ENCODE measurements at places on chromosomes 11 and 22.

GRCh38 chr11:26442131-26442530 lies 110.2 kb downstream of the ANO3 start:
- no peak for DNase-seq

GRCh38 chr11:407651-408123 lies 7.1 kb downstream of the SIGIRR start:
- DNase-seq: no peak

DNA sequence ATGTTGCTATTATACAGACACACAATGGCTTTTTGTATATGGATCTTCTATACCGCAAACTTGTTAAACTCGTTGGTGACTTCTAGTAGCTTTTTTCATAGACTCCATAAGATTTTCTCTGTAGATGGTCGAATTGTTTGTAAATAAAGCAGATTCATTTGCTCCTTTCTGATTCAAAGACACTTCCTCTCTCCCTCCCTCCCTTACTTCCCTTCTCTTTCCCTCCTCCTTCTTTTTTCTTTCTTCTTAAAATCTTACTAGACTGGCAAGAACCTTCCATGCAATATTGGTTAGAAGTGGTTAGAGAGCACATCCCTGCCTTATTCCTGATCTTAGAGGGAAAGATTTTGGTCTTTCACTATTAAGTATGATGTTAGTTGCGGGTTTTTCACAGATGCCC lies 36.4 kb downstream of the MYEOV start:
- no peak for DNase-seq

GRCh38 chr11:57364851-57365660 lies 15.9 kb downstream of the PRG3 start:
- DNase-seq: no peak

- DNase-seq: no peak
Observed at GRCh38 chr11:130211144-130211543, 51.6 kb downstream of the ST14 start.

GRCh38 chr22:40002935-40003715 lies 8.4 kb downstream of the FAM83F start:
- no peak for DNase-seq

DNA sequence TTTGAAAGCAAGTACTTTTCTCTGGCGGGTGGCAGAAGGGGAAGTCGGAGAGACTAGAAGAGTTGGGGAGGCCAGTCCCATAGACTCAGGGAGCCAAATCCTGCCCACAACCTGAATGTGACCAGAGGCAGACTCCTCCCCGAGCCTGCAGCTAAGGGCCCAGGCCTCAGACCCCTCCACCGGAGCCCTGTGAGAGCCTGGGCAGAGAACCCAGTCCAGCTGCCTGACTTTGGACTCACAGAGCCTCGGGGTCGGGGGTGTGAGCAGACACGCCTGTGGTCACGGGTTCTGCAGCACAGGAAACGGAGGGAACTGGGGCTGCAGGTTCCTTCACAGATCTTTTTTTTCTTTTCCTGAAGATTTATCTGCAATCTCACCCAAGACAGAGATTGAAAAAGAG lies 312.3 kb downstream of the CTTN start:
- no peak for DNase-seq

DNA sequence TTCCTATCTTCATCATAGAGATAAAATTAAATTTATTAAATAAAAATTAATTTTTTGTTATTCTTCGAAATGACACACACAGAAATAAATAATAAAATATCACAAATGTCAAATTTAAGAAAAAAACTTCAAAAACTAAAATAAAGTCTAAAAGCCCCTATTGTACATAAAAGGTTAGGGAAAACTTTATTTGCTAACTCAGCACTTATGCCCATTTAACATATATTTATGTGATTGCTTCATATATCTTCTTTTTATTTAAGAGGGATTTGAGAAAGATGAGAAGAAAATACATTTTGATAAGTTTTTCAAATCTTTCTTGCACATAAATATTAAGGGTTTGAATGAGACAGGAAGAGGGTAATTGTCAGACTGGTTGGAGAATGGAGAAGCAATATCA lies 2350.4 kb upstream of the RAG2 start:
- DNase-seq: no peak

- DNase-seq: no peak
Observed at GRCh38 chr11:74773476-74773875, 24.8 kb downstream of the RNF169 start.

DNA sequence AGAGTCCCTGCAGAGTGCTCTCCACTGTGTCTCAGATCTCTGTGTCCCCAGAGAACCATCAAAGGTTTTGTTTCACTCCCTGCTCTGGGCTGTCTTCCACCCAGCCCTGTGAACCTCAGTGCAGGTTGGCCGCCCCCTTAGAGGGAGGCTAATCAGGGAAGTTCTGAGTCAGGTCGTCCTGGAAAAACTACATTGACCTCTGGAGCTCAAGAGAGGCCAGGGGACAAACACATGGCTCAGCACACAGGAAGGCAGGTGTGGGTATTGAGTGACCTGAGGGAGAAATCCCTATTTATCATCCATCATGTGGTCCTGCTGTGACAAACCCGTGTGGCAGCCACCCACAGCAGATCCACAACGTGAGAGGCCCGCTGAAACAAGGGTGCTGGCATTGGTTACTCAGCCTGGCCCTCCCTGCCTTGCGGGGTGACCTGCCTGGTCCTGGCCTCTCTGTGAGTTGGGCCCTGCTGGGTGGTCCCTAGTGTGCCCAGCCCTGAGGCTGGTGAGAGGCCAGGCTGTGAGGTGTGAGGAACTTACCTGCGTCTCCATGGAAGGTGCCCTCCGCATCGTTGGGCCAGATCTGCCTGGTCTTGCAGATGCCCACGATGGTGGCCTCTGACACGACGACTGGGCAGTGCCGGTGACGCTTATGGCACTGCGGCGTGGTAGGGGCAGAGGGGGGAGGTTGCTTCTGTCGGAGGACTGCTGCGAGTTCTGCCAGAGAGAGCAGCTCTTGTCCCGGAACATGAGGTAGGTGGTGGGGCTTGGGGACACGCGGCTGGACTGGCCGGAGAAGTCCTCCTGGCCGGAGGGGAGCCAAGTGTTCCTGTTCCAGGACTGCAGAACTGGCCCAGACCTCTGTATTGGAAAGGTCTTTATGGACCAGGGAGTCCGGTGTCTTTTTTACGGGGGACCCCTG lies 669 bp upstream of the BCR start:
- DNase-seq: no peak

DNA sequence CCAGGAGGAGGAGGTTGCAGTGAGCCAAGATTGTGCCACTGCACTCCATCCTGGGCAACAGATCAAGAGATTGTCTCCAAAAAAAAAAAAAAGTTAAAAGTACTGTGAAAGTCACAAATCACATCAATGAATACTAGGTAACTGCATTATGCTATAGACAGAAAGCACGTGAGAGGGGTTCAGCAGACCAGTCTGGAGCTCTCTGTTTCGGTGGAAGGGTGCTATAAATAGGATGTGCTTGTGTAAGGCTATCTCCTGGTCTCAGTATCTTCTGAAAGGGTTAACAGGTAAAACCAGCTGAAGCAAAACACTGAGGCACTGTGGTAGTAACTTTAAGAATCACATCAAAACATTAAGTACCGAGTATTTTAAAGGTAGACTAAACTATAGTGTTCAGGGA lies 43.4 kb downstream of the EIF4ENIF1 start:
- DNase-seq: no peak

DNA sequence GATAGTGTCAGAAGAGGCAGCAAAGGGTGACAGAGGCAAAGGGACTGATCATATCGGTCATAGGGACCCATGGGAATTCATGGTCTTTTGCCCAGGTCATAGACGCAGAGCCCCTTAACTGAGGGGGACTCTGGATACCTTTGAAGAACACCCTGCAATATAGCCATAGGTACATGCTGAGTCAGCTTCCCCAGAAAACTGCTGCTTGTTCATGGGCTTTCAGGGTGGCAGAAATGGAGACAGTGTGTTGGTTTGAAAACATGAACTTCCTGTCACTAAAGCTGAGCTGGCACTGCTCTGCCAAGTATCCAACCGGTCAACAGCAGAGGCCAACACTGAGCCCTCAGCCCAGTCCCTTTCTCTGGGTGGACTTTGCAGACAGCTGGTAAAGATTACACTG lies 114.2 kb downstream of the EFCAB6 start:
- DNase-seq: no peak

GRCh38 chr11:118691926-118692830 lies 12.7 kb upstream of the TREH start:
- DNase-seq: no peak

- no peak for DNase-seq
Observed at GRCh38 chr11:102064316-102064715, 17.1 kb downstream of the CFAP300 start.

GRCh38 chr11:67277231-67277961 lies 11.1 kb downstream of the GRK2 start:
- DNase-seq: peak; percentile 64

DNA sequence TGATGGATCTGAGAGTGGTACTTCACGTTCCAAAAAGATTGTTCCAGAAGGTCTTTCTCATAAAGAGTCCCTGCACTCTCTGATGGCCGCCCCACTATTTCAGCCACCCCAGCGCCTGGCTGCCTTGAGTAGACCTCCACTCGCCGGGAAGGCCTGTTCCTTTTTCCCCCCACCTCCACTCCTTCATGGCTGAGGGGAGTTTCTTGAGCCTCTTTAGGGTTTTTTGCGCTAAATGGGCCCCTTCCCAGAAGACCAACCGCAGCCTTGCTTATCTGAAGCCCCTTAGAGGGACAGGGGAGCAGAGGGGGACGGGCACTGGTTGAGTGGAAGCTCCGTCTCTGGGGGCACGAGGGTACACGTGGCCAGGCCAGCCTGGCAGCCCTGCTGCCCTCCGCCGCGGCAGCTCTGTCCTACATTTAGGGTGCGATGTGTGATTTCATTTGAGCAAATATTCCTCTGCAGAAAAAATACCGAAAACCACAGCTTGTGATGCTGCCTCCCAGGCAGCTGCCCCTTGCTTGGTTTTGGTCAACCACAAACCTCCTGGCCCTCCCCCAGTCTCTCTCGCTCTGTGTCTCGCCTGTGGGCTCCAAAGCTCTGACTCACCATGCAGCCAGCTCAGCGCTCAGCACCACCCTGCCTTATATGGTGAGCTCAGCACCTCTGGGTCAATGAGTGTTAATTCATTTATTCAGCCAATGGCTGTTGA lies 88.7 kb downstream of the TP53I11 start:
- DNase-seq: no peak

- no peak for DNase-seq
Observed at GRCh38 chr11:73404506-73405145, 28.4 kb downstream of the RELT start.

- no peak for DNase-seq
Observed at GRCh38 chr11:74620531-74620930, 28.1 kb downstream of the POLD3 start.

DNA sequence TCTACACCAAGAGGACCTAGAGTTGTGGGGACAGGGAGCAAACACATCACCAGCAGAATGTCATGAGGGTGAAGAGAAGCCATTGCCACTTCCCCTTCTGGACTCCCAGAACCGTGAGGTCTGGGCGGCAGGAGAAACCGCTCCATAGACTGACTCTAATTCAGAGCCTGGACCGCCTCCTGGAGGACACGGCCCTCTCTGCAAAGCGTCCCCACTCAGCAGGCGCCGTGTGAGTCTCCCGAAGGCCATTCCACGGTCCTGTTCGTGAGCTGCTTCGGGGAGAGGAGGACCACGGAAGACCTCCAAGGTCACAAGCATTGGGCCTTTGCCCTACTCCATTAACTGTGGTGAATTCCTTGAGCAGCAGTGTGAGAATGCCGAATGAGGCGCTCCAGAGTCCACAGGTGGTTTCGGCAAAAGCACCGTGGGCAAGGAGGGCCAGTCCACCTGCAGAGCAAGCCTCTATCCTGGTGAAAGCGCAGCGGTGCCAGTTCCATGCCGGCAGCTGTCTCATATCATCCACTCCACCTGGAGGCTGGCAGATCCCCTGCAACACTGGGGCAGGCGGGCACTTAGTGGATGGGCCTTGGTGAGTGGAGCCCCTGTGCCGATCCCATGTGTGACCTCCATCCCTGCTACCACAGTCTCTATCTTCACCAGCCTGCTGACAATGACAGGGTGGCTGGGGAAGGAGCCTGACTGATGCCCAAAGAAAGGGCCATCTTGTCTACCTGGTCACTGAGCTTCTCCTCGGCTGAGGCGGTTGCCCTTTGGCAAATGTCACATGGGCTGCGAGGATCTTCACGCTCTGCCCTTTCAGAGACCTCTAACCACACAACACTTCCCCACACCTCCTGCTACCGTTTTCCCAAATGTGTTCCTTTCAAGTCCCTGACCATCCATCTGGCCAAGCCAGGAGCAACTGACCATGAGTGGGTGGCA lies 7.5 kb downstream of the C11orf21 start:
- DNase-seq: no peak

- no peak for DNase-seq
Observed at GRCh38 chr11:134581966-134582769, 170.1 kb upstream of the B3GAT1 start.

- DNase-seq: no peak
Observed at GRCh38 chr11:123233975-123234334, 38.9 kb upstream of the CLMP start.

- no peak for DNase-seq
Observed at GRCh38 chr11:115148101-115148500, 356.1 kb downstream of the CADM1 start.

- DNase-seq: no peak
Observed at GRCh38 chr22:30325065-30325720, 1.5 kb downstream of the TBC1D10A start.

- no peak for DNase-seq
Observed at GRCh38 chr22:30221121-30221992, 25.2 kb downstream of the LIF start.

DNA sequence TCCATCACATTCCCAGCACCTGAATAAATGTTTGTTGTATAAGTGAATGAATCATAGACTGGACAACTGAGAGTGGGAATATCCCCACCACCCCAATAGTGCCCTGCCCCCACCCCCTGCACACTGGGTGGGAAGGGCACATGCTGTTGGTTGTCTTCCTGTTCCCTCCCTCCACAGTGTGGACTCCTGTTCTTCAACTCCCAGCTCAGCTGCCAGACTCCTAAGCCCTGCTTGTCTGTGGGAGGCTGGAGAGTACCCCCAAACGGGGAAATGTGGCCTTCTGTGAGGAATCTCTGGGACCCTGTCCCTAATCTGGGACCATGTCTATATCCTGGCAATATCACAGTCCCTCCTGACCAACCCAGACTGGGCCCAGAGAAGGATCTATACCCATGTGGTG lies 5.5 kb upstream of the MYOD1 start:
- no peak for DNase-seq

DNA sequence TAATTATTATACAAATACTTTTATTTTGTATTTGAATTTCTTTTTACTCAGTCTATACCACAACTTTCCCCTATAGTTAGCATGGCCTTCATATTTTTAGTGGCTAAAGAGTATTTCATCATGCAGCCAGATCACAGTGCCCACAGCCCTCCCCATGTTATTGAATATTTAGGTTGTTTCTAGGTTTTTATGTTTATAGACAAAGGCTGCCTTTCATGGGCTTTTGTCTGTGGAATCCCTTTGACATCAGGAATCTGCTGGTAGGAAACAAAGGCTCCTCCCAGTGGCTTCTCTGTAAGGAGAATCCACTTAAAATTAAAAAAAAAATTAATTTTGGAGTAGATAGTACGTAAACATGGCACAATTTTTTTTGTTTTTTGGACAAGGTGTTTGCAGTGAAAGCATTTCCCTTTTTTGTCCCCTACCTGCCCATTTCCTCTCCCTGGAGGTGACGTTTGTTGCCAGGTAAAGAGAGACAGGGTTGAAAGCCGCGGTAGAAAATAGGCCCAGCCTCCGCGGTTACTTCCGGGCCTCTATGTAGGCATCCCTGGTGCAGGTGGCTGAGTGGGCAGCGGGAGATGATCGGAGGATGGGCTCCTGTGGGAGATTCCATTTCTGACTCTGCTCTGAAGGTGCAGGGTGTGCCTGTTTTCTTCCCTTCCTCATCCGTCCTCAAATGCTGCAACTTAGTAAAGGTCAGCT lies 82.2 kb upstream of the OR4B1 start:
- DNase-seq: no peak

Data from hippocampal formation (tissue), 2 donors.